ENCODE measurements at places on chromosomes 16 and 17.

DNA sequence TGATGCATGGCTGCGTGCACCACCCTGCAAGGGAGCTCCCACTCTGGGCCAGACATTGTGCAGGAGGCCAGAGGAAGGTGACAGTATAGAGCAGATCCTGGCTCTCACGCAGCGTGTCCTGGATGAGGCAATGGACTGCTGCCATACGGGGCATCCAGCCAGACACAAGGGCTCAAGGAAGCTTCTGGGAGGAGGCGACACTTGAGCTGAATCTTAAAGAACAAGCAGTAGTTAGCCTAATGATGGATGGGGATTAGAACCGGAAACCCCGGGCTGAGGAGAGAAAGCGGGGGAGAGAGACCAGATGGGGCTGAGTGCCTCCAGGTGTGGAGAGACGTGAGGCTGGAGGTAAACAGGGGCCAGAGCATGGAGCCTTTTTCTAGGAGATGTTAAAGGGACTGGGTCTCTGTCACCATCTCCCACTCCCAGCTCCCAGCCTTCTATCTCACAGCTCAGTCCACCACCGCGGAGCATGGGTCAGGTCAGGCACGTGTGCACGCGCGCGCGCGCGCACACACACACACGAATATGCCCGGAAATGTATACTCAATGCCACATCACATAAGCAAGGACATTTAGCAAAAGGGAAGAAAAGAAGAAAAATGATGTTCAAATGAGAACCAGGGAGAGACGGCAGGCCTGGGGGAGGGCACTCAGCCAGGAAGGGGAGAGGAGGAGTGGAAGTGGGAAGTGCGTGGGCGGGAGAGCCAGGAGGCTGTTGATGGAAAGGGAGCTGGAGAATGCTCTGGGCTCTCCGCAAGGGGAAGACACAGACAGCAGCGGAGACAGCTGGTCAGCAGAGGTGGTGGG lies 46.3 kb downstream of the CCDC42 start:
- no peak for DNase-seq

DNA sequence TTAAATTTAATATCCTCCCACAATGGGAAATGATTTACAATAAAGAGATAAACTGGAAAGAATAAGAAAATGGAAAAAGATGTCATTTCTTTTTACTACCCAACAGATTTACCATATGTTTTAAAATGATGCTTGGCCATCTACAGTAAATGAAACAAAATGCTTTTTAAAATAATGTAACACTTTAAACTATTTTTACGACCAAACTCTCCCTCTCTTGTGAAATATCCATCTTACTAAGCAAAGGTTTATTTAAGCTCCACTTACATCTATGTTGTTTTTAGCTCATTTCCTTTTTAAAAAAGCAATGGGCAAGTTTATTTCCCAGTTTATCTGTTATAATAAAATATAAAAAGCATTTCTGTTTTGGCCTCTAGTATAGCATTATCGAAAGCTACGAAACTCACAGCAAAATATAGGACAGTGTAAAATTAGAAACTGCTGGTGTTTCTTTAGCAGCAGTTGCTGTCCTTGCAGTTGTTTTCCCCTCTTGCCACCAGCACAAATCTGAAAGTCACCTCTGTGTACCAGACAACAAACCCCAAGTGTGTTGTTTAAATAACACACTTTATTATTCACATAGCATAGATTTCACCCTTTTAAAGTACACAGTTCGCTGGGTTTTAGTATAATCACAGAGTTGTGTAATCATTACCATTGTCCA lies 195.1 kb downstream of the CDRT15L2 start:
- DNase-seq, result no peak

DNA sequence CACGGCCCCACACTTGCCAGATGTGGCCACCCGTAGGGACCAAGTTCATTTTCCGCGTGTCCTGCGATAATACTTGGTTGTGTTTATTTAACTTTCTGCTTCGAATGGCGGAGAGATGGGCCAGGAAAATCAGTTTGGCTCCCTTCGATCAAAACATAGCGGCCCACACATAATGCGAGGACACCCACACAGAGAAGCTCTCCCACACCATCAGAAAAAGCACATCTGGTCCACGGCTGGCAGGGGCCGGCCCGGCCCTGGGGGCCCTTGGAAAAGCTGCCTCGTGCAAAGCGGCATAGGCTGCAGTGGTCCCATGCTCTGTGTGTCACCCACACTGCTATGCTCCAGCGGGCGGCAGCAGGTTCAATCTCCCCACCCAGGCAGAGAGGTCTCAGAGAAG lies 46.9 kb downstream of the ZNF423 start:
- no peak for DNase-seq

DNA sequence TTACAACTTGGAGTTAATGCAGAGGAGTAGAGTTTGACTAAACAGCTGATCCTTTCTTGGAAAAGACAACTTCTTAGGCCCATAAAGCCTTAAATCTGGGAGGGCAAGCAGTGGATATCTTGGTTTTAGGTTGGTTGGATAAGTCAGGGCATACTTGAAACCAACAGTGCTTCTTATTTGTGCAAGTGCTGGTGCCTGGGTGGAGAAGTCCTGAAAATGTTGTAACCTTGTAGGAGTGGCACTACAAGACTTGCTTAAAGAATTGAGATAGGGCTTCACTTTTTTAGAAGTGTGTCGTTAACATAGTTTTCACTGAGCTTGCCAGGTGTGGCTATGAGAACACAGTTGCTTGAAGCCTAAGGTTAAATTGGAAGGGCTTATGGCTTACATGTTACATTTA lies 6.2 kb downstream of the MSI2 start:
- DNase-seq, result no peak

GRCh38 chr17:45018848-45019711 lies 32.4 kb downstream of the DCAKD start:
- peak; percentile 54 for DNase-seq

DNA sequence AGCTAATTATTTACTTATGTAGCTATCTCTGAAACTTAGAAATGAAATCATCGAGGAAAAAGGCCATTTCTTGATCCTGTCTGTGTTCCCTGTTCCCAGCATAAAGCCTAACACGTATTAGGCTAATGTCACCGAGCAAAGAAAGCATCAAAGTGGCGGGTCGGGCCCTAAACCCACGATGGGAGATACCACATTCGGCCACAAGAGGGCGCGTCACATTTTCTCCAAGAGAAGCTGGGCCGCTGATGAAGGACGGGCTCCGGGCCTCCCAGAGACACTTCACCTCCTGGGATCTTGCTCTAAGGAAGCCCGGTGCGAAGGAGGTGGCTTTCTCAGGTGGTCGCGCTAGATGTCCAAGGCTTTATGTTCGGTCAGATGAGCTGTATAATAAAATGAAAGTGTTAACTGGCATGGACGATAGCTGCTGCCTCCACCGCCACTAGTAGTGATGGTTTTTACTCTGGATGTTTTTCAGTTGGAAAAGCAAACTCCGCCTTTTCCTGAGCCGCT lies 853 bp upstream of the PDK2 start:
- DNase-seq, result peak; percentile 95

- DNase-seq, result no peak
Observed at GRCh38 chr17:4605826-4606225, 21.5 kb downstream of the SMTNL2 start.

Measured in liver (tissue), 10 donors.